ENCODE measurements at places on chromosomes 6 and 20.

GRCh38 chr6:47157063-47157462 is 114.9 kb upstream of the ADGRF1 start:
- no peak for DNase-seq

GRCh38 chr6:120960761-120961160 is 373.5 kb downstream of the TBC1D32 start:
- DNase-seq: no peak

DNA sequence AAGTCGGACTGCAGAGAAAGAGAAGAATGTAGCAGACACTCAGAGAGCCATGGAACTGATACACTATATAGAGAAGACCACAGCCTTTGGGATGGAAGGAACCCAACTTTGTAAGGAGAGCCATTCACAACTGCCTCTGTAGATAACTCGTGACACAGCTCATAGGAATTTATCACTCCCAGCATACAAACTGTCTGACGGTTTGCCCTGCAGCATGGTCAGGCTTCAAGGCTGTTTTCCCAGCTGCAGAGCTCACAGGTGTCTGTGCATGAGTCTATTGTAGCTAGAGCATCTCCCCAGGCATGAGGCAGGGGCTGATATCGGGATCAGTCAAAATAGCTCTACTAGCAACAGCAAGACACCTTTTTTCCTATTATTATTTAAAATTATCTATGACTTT is 130.5 kb upstream of the DTNBP1 start:
- DNase-seq: no peak

- DNase-seq: no peak
These were observed 58.8 kb upstream of the MAP7 start for GRCh38 chr6:136608991-136609390.

GRCh38 chr6:144581812-144582537 is 296.8 kb downstream of the UTRN start:
- peak; percentile 31 for DNase-seq

GRCh38 chr6:100171533-100172321 is 177.7 kb upstream of the MCHR2 start:
- DNase-seq: no peak

- DNase-seq: no peak
These were observed 41.9 kb downstream of the ELOVL5 start for GRCh38 chr6:53306819-53307347.

DNA sequence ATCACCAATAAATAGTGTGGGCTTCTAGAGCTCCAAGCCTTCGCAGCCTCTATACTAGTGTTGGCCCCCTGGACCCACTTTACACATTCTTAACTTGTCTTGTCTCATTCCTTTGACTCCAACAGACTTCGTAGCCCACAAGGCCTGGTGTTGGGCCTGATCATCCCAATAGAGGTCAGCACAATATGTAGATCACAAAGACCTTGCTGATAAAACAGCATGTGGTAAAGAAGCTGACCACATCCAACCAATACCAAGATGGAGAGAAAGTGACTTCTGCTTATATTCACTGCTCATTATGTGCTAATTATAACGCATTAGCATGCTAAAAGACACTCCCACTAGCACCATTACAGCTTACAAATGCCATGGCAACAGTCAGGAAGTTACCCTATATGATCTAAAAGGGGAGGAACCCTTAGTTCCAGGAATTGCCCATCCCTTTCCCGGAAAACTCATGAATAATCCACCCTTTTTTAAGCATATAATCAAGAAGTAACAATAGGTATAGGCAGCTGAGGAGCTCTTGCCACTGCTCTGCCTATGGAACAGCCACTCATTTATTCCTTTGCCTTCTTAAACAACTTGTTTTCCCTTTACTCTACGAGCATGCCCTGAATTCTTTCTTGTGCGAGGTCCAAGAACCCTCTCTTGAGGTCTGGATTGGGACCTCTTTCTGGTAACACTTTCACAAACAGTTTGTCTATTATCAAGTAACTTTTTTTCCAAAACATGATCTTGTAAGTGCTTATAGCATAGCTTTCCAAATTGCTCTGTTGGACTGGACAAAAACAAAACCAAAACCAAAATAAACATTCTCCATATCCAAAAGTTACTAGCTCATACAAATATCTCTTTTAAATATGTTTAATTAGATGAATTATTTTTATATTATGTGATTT is 54.6 kb upstream of the ECHDC1 start:
- DNase-seq: peak; percentile 55

DNA sequence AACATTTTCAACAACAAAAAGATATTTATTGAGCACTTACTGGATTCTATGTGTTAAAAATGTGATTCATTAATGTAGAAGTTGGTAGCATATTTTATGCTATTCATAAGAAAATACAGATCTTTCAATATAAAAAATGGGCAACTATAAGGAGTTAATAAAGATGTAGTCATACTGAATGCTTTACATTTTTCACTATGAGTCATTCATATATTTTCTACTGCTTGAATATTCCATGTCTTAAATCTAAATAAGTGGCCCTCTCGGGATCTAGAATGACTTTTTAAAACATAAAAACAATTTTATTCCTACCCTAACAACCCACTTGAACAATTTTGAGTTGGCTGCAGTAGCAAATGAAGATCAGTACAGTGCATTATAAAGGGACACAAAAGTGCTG is 362.1 kb downstream of the PHF3 start:
- DNase-seq: no peak

DNA sequence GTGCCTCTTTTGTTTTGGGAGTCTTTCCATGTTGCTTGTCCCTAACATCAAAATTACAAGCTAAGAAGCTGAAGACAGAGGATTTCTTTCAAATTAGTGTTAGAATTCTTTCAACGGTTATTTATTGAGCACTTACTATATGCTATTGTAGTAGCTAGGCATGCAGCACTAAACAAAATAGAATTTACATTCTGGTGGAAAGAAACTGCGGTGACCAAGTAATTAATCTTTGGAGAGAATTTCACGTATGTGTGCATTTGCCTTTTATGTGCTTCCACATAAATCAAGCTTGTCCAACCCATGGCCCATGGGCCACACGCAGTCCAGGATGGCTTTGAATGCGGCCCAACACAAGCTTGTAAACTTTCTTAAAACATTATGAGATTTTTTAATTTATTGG is 33.0 kb upstream of the DUSP22 start:
- DNase-seq: no peak

DNA sequence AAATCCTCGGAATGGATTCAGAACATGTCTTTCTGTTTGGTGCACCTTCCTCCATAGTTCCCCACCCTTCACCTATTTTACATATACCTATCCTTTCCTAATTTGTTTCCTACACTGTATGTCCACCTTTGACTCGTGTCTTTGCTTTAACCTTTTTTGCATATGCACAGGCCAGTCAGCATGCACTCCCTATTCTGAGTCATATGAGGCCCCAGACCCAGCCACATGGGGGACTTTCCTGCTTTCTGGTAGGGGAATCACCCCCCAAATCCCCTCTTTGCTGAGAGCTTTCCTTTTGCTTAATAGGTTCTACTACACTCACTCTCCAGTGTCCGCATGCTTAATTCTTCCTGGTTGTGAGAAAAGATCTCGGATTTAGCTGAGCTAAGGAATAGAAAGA is 393.8 kb upstream of the IMPG1 start:
- DNase-seq: no peak

GRCh38 chr6:108250240-108250866 is 10.5 kb downstream of the SNX3 start:
- no peak for DNase-seq

- peak; percentile 62 for DNase-seq
These were observed 14.4 kb downstream of the PTK7 start for GRCh38 chr6:43090559-43090956.

GRCh38 chr6:21972516-21972915 is 324.3 kb downstream of the PRL start:
- no peak for DNase-seq

DNA sequence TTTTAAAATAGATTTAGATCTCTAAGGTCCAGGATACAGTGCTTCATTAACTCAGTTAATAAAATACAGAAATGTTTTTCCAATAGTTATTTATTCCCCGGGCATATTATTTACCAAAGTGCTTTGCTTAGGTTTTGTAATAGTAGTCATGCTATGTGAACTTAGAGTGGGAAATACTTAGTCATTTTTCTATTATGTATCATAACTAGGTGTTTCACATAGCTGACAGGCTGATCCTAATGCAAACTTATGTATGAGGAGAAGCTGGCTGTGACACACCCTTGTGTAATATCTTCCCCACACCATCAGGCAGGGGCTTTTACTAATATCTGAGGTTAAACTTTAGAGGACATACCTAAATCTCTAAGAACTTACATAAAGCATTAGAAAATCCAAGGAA is 277.7 kb upstream of the RIMS1 start:
- DNase-seq: no peak

- DNase-seq: no peak
These were observed 56.1 kb downstream of the ANKRD6 start for GRCh38 chr6:89489078-89489477.

GRCh38 chr20:41249411-41250281 is 67.9 kb downstream of the ZHX3 start:
- DNase-seq: peak; percentile 29

- DNase-seq: no peak
These were observed 29.0 kb upstream of the GRM4 start for GRCh38 chr6:34174846-34175399.

DNA sequence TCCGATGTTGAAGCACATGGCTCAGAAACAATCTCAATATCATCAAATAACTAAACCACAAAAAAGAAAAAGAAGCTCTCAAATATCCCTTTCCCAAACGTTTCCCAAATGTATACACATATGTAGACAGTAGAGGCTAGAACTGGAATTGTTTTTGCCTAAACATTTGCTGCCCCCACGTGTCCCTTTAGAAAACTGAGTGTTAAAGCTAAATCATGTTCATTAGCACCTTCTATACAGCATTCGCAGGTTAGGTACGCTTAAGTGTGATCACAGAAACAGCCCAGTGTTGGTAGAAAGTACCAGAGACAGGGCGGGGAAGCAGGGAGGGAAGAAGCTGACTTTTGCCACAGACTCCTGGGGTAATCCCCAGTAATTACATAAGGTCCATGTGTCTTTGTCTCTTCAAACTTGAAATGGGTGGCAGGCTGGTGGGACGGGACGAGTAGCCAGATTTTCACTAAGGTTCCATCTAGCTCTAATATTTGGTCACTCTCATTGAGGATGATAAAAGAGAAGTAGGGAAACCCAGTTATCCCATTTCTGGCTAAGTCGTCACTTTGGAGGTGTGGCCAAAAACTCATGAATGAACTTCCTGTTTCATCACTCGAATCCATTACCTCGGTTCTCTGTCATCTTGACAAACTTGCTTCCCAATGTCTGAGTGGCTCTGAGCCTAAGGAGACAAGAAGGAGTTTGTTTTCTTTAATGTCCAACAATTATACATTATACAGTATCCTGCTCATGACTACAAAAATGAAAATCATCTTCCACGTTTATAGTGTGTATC is 15.0 kb upstream of the TFAP2A start:
- DNase-seq: peak; percentile 68

- DNase-seq: peak; percentile 80
These were observed 47.4 kb downstream of the AIG1 start for GRCh38 chr6:143107911-143108761.

DNA sequence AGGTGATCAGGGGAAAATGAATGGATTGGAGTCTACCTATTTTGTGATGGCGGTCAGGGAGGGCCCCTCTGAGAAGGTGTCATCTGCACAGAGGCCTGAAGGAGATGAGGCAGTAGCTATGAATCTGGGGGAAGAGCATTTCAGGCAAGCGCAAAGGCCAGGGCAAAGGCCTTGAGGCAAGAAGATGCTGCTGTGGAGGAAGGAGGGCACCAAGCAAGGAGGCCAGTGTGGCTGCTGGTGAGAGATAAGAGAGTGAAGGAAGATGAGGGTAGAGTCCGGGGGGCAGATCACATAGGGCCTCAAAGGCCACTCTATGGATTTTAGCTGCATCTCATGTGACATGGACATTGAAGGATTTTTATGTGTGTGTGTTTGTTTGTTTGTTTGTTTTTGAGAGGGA is 20.6 kb upstream of the CSNK2A1 start:
- no peak for DNase-seq

- DNase-seq: peak; percentile 66
These were observed 20.9 kb upstream of the EPM2A start for GRCh38 chr6:145756170-145756662.

GRCh38 chr6:120675886-120676285 is 658.4 kb downstream of the TBC1D32 start:
- DNase-seq: no peak

DNA sequence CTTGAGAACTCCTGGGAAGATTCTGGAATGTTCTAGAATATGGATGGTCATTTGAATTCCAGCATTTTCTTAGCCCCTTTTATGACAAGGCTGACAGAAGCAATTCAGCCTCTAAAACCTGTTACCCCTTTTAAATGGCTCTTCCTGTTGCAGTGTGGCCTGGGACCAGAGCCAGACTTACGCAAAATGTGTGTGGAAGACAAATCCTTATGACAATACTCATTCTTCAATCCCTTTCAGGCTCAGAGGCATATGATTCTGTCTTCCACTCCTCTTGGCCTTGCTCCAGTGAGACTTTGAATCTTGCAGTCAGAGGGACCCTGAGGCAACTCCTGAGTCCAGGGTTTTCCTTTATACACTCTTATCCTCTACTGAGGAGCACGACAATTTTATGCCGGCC is 287.0 kb downstream of the CLIC5 start:
- DNase-seq: peak; percentile 94

GRCh38 chr6:164898412-164898811 is 411.0 kb downstream of the C6orf118 start:
- no peak for DNase-seq

GRCh38 chr6:66376001-66376400 is 669.0 kb upstream of the EYS start:
- no peak for DNase-seq

- DNase-seq: no peak
These were observed 398.5 kb upstream of the GJE1 start for GRCh38 chr6:141734071-141734840.

GRCh38 chr6:33717934-33718455 is 6.5 kb upstream of the UQCC2 start:
- peak; percentile 98 for DNase-seq

GRCh38 chr6:132814716-132815570 is 574 bp downstream of the RPS12 start:
- no peak for DNase-seq

DNA sequence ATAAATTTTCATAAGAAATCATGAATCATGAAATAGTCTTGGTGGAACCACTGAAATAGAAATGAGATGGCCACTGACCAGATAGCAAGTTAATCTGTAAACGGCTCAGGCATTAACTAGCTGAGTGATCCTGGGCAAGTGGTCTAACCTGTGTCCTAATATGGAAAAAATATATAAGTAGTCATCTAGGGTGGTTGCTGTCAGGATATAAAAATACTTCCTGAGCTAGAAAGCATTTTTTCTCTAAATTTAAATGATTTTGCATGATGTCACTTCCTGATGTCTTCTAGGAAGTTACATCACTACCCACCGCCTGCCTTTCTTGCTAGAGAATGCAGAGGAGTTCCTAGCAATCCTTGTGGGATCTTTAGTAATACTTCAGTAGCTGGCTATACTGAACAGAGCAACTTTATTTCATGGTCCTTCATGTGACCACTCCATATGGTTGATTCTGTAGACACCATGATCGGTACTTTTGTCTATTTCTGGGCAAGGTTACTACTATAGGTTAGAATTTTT is 228.1 kb upstream of the CEP162 start:
- DNase-seq: no peak
